Mucosa of gallbladder (tissue), 1 donor: ENCODE measurements at places on chromosomes 2 and 18. TPM values are rescaled to one million over a fixed set of nuclear protein-coding genes. Genes with fewer than 3 reads are reported as not detected.

DNA sequence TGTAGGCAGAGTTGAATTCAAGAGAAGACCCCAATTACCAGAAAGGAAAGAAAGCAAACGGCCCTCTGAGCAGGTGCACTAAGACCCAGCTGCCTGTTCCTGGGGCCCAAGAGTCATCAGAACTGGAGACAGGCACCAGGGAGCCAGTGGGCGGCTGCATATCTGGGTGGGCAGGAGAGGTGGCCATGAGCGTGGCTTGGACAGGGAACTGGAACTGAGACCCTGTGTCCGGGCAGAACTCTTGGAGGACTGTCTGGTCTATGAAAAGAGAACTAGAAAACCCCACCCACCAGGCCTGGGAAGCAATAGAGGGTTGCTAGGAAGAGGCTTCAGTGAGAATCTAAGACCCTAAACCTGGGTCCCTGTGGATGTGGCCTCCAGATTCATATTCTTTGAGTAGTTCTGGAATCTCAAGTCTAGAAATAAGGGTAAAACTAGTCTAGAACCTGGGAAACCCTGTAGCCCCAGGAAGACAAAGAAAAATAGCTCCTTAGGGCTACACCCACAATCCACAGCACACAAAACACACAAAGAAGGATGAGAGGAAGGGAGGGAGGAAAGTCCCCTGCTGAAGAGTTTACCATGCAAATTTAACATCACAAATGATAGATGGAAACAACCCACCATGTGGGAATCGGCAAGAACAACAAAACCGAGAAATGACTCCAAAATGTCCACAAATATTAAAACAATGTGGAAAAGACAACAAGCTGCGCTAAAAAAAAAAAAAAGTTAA is 147.0 kb downstream of the HDAC4 start:
- DNase-seq = no peak

- no peak for DNase-seq
These were observed 5.7 kb downstream of the CKAP2L start for GRCh38 chr2:112758711-112759110.

DNA sequence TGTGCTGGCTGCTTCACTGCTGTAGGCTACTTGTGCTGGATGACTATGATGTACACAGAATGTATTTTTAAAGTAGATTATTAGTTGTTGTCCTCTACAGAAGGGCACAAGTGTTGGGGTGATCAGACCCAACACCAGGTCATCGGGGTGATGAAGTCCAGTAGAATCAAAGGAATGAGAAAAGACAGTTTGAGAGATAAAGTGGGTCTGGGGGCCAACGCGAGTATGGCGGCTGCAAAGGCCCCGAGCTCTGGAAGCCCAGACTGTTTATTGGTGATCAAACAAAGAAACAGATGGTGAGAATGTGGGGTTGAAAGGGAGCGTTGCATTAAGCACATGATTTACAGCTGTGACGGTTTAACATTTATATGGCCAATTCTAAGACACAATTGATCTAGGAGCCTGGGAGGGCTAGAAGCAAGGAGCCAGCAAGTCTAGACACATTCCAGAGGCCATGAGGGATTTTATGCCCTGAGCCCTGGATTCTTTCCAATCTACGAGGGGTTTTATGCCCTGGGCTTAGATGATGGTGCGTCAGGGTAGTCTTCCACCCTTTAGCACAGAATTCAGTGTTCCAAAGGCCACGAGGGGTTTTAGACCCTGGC is 153.5 kb downstream of the AGPS start:
- DNase-seq = no peak

- no peak for DNase-seq
These were observed 16.0 kb upstream of the PROM2 start for GRCh38 chr2:95258271-95258670.

DNA sequence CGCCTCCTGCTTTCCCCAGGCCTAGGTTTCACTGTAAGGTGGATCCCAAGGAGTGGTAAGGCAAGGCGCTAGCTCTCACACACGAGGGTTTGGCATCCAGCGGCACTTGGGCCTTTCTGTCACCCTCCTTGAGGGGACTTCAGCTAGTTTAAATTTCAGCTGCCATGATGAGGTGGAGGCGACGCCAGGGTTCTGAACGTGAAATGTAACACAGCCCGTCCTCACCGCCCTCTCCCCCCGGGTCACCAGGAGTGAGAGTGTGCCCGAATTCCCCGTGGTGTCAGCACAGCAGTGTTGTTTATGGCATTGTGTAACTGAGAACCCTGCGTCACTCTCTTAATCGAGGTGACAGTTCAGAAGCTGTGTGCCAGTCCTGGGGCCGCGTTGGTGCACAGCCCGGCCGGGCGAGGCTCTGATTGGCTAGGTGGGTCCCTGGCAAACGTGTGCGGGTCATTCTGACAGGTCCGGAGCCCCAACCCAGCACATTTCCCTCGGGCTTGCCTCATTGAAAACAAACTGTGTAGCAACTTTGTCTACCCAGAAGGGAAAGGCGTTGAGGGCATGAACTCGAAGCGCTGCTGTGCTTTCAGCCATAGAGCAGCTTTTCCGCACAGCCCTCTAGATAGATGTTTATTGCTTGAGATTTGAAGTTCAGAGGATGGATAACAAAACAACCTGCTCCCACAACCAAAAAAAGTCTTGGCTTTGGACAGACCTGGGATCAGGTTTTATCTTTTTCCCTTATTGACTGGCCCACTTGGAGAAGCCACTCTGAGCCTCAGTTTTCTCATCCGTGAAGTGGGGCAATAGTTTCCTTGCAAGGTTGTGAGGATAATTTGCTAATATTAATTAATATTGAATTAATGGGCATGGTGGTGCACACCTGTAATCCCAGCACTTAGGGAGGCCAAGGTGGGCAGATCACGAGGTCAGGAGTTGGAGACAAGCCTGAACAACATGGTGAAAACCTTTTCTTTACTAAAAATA is 4.9 kb downstream of the CIDEA start:
- no peak for DNase-seq

DNA sequence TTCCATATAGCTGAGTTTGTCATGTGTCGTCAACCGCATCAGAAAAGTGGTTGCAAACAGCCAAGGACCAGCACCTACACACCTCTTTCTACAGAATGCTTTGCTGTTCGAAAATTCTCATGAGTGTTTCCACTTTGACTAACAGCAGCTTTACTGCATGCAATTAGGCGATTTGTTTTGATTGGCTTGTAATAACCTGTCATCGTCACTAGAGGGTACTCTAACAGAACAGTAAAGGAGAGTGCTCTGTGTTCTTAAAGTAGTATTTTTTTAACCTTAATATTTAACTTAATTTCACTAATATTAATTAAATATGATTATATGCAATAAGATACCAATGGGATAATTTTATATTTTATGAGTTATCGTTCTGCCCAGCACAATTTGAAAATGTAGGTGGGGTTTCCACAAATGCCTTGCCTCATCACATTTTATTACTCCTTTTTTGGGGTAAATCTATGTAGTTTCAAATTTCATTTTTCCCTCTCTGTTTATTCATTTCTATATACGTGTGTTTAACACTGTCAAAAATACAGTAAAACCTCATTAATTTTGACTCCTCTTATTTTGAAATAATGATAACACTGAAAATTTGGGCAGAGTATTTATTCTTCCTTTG is 502.2 kb downstream of the NRXN1 start:
- DNase-seq = no peak

- DNase-seq = no peak
These were observed 416.6 kb upstream of the TRIB2 start for GRCh38 chr2:12300019-12300602.

DNA sequence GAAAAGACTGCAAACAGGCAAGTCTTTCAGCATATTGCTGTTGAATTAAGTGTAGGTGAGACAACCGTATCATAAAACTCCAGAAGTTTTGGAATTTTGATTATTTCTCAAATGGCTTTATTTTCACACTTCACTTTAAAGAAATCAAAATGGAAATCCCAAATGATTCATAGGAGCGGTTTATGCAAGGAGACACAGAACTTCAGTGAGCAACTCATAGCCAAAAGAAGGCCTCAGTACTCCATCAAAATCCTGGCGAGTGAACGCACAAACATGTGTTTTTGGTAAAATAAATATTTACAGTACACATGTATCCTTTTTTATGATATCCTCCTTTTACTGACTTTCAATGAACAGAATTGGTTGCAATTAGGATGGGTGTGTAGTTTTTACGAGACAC is 140.4 kb upstream of the APCDD1 start:
- no peak for DNase-seq

DNA sequence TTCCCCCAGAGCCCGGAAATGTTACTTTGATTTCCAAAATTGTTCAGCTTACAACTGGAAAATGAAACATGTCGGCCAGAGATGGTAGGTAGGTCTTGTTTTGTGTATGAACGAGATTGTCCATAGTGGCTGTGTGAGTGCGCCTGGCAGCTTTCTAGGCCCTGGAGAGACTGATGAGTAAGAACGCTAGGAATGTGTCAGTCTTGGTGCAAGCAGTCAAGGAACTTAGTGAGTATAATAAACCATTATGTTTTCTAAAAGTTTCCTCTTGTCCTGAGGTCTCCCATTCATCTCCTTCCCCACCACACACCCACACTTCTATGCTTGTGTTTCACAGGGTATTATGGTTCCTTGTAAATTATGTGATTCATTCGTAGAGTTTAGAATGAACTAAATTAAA is 234.2 kb downstream of the CDH2 start:
- no peak for DNase-seq

GRCh38 chr2:185335879-185336278 is 402.7 kb upstream of the FSIP2 start:
- no peak for DNase-seq

GRCh38 chr2:81283081-81283480 is 978.5 kb upstream of the LRRTM1 start:
- no peak for DNase-seq

- no peak for DNase-seq
These were observed 96.8 kb downstream of the ST6GAL2 start for GRCh38 chr2:106789185-106789584.

ALKAL2 gene
- 69.5 TPM for total RNA-seq

SCTR gene
- total RNA-seq = 0.92 TPM

SFT2D3 gene
- 7.2 TPM for total RNA-seq

PROKR1 gene
- total RNA-seq = not detected

SCN3A gene
- total RNA-seq = 0.43 TPM

PAIP2B gene
- 6.9 TPM for total RNA-seq

NDUFS1 gene
- 89.4 TPM for total RNA-seq

OSGEPL1 gene
- 6.3 TPM for total RNA-seq

ATP6V1B1 gene
- total RNA-seq = 1.6 TPM

MERTK gene
- total RNA-seq = 20.4 TPM

WNT6 gene
- 1.5 TPM for total RNA-seq

TET3 gene
- 19.3 TPM for total RNA-seq

CFAP210 gene
- total RNA-seq = 0.23 TPM
